ENCODE measurements at places on chromosomes 3 and 15.

GRCh38 chr3:18900994-18901393, 247.3 kb upstream of the KCNH8 start:
- peak; percentile 15 for DNase-seq

DNA sequence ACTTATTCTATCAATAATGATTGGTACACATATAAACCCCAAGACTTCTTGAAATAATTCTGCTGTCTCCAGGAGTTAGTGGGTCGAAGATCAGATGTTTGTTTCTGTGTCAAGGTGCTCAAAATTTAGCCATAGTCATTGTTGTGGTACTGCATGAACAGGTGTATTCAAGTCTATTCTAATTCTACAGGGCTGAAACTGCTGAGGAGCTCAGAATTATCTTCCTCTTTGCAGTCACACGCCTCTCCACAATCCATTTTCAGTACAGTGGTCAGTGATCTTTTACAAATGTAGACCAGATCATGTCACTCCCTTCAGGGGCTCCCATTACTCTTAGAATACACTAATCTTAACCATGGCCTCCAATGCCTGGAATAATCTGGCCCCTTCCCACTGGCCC, 527.5 kb downstream of the NTRK3 start:
- no peak for DNase-seq

GRCh38 chr3:124486324-124486723, 243.9 kb upstream of the UMPS start:
- DNase-seq: no peak

DNA sequence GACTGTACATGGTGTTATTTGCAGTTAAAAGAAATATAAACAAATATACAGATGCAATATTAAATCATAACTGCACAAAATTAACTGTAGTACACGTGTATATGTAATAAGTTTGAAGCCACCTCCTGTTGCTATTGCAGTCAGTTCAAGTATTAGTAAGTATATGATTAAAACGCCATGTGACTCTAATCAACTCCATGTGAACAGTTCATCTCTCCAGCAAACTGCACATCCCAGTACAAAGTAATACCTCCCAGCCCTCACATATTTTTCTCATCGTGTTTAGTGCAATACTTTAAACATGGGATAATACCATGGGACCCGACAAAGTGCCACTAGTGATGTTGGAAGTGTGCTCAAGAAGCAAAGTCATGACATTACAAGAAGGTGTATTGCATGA, 34.6 kb downstream of the PDCD10 start:
- DNase-seq: no peak

DNA sequence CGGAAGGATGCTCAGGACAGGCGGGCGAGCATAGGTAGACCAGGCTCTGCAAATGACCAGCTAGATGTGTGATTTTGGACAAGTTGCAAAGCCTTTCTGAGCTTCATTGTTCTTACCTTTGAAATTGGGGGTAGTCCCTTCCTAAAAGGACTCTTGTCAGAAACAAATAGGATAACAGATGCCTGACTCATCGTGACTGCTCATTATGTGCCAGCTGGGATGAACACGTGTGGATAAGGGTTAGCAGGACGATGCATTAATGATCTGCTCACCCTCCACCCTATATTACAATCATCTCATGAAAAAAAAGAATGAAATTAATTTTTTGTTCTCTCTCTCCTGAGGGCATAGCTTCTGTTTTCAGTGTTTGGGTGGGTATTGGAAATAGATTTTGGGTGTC, 223.4 kb downstream of the NR2F2 start:
- DNase-seq: no peak
